ENCODE measurements at places on chromosomes 3 and 15. TPM values are rescaled to one million over a fixed set of nuclear protein-coding genes. Genes with fewer than 3 reads are reported as not detected.

Gene COLQ
- total RNA-seq = 0.80 TPM

Gene CYP1A2
- total RNA-seq = not detected

Gene NEK10
- total RNA-seq = 1.2 TPM

Gene ANKRD63
- total RNA-seq = 0.67 TPM

Data from A549 treated with ZK216348 at 1 μM for 4 hours (cell line).